ENCODE measurements at places on chromosomes 7 and 10.

GRCh38 chr7:66205741-66206090, 582 bp downstream of the TPST1 start:
- DNase-seq: no peak

DNA sequence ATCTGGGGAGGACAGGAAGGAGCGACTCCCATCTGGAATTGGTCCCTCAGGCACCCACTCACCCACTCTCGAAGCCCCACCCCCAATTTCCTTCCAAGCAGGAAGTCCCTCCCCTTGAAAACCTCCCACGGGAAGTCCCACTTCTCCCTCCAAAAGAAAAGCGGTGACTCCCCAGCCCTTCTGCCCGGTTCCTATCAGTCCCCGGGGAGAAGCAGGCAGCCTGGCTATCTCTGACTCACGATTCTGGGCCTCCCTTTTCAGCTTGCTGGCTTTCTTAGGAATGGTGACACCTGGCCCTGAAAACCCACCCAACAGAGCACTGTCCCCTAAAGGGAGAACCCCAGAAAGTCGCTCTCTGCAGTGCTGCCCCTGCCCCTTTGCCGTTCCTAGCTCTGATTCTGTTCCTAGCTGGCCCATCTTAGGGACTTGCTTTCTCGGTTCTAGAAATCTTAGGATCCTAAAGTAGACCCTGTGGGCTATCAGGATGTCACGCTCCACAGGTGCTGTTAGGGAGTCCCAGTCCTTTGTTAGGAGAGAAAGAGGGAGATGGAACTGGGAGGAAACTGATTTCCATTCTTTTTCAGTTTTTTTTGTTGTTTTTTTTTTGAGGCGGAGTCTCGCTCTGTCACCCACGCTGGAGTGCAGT, 6.0 kb downstream of the TSC22D4 start:
- DNase-seq: no peak

DNA sequence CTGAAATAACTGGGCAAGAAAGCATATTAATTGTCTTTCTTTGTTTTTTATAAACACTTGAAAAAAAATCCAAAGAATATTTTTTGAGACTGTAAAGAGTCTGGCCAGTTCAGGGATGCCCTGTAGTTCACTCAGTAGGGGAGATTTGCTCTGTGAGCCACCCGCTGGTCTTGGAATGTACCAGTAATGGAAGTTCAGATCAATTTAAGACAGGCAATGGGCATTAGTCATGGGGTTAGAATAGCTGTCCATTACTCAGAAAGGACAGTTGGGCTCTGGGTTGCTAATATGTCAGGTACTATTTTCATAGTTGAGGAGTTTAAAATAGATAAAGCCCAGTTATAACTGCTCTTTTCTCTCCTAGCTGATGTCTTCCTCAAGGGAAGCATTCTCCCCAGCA, 38.7 kb downstream of the A1CF start:
- DNase-seq: no peak

DNA sequence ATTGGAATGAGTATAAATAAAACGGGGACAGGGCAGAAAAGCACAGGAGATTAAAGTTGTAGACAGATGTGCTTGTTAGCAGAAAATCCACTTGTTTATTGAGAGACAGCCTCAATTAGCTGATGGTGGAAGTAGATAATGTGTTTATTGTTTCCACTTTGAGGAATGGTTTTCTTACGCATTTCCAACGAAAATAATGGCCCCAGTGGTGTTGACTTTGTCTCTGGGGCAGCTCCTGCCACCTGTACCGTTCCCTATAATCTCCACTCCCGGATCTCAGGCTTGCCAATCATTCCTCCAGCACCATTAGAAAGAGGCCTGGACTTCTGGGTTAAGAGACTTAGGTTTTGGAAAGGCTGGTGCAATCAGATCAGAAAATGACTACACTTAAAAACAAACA, 638.7 kb downstream of the PARD3 start:
- no peak for DNase-seq

GRCh38 chr10:2263561-2263960, 526.2 kb upstream of the ADARB2 start:
- no peak for DNase-seq

DNA sequence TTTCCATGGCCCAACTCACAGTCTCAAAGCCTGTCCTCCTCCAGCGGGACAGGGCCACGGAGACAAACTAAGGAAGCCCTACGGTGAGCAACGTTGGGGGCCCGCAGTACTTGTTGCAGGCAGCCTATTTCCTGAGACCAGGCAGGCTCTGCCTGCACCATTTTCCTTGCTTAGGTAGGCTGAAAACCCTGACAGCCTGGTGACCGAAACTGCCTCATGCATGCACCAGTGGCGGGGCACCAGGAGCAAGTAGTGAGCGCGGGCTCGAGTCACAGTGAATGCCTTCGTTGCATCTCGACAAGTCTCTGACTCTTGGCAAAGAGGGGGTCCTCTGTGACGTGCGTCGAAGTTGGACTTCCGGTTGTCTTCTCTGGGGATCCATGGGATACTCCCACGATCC, 23.3 kb upstream of the ZNF273 start:
- DNase-seq: no peak

DNA sequence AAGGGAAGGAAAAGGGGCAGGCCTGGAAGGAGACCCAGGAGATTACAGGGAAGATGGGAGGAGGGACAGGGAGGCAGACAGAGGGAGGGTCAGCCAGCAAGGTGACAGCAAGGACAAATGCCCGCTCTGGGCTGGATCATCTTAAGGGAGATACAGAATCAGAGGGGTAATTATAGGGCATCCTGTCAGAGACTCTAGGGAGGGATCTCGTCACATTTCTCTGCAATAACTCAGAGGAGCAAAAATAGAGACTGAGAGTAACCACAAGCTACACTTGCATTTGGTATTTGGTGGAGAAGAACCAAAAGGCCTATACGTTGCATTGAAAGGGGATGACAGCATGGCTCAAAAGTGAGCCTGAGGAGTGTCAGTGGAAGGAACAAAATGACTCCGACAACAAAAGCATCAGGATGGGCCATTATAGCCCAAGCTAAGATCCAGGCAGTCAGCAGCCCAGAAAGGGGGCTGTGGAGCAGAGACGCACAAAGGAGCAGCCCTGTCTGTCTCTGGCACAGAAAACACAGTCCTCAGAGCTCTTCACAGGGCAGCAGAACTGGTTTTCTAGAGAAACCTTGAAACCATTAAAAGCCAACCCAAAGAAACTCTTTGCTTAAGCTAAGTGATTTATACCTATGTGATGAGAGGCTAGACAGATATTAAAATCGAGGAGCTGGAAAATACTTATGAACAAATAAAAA, 430.2 kb upstream of the VSTM2A start:
- DNase-seq: no peak

DNA sequence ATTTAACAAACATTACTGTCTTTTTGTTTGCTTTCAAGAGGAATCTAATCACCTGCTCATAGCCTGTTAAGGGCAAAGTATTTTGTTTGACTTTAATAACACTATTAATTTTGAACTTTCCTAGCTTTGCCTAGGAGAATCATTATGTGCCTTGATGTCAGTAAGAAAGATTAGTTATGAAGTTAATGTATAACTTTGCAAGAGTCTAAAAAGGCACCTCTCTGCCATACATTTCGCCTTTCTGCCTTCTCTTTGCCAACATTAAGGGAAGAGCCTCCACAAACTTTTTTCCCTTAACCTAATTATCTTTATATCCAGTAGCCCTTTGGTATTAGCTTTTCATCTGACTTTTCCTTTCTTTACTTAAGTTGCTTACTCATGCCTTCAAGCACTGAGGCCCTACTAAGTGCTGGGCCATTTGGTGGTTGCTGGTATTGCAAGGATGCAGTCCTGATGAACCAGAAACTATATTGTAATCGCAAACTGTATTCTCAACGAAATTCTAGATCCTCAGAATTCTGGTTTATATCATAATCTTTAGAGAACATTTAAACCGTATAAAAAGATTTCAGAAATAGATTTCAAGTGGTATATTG, 108.5 kb downstream of the SND1 start:
- no peak for DNase-seq

DNA sequence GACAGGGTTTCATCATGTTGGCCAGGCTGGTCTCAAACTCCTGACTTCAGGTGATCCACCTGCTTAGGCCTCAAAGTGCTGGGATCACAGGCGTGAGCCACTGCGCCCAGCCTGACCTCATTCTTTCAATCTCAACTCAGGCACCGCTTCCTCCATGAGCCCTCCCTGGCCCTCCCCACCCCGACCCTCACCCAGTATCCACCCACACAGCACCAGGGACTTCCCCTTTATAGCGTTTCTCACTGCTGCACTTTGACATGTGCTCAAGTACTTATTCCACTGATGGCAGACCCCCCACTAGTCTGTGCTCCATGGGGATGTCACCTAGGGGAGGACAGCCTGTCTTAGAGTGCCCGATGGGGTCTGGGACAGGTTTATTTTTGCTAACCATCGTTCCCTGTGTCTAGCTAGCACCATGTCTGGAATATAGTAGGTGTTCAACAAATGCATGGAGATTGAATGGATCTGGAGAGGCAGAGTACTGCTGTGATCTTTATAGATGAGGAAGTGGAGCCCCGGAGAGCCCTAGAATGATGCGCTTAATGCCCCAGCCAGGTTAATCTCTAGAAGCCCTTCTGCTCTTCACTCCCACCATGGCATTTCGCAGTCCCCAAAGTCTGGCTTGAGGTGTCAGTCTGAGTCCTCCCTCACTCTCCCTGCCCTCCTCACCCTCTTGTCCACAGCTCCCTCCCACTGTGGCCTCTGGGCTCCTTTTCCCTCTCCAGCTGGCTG, 258.8 kb downstream of the RPS24 start:
- DNase-seq: no peak

DNA sequence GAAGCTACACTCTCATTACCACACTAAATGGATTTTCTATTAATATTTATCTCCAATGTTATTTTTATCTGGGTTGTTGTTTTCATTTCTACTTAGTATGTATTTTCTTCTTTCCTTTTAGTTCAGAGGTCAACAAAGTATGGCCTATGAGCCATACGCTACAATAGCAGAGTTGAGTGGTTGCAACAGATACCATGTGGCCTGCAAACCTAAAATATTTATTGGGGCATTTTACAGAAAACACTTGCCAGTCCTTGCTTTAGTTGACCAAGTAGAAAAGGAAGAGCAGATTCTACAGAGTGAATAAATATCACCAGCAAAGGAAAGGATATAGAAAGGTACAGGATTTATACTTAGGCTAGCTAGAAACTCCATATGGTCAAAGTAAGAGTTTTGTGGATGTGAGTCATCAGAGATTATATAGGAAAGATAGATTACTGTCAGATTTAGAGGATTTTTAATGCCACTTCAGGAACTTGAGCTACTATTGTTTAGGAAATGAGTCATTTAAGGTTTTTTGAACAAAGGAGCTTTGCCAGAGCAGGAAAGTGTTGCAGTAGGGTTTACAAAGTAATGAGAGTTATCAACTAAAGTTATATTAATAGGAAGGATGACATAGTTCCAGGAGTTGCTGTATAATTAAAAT, 323.3 kb upstream of the KAT6B start:
- no peak for DNase-seq

DNA sequence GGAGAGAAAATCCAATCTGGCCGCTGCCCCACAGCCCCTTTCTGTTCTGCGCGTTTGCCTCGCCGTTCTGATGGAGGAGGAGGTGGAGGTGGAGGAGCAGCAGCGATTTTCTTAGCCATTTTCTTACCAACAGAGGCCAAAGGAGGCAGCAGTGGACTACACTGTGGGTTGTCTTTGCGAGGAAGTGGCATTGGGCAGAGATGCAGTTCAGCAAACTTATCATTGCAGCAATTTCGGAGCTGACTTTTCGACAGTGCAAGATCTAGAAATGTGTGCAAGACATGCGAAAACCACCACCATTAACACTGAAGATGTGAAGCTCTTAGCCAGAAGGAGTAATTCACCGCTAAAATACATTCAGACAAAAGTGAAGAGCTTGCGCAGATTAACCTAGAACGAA, 1.9 kb upstream of the ARL4A start:
- DNase-seq: peak; percentile 1
